Occipital lobe (tissue), 3 donors: ENCODE measurements at places on chromosomes 7 and 10. TPM values are rescaled to one million over a fixed set of nuclear protein-coding genes. Genes with fewer than 3 reads are reported as not detected.

Gene ABCB4
- total RNA-seq: 0.47 TPM

Gene SPDYE6
- total RNA-seq: 0.16 TPM

Gene OR9A2
- 1.1 TPM for total RNA-seq

Gene RBP4
- 1.4 TPM for total RNA-seq

Gene SPDYE8
- not detected for total RNA-seq

Gene HTR5A
- 0.62 TPM for total RNA-seq

DNA sequence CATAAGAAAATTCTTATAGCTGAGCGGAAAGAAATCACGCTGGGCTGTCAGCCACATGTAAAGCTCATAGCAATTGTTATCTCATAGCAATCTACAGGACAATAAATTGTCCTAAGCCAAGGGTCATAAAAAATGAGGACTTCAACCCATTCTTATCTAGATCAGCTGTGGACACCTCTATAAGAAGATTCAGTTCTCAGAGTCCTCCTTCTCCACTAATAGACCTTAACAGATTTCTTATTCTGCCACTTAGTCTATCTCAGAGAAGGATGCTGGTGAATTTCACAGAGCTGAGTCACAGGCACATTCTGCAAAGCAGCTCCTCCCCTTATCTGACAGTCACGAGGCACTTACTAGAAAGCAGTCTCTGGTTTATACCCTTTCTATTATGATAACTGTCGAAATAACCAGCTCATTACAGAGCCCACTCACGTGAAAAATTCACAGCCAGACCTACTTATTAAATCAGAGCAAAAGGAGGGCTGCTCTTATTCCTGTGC lies 185.3 kb upstream of the PCLO start:
- DNase-seq: no peak

- DNase-seq: no peak
Measured at GRCh38 chr10:111739125-111739873, 444.3 kb downstream of the GPAM start.

DNA sequence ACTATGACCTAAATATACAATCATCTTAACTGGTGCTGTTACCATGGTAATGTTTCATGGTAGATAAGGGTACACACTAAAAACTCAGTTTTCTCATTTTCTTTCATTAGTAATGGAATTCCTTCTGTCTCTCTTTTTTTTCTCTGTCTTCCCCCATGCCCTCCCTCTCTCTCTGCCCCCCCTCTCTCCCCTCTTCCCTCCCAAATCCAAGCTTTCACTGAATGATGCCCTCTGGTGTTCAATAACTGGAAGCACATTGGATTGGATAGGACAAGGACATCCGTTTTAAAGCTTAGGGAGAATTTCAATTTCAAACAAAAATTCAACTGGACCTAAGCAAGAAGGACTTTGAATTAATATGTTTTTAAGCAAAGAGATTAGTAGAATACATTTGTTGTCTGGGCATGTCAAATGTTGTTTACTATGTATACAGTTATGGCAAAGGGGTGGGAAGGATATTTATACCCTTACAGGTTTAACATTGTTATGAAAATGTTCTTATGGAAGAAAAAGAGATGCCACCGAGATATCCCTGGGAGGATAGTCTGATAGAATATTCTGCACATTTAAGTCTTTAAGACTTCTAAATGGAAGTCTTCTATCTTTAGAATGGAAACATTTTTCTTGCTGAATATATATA lies 6.1 kb downstream of the CHRM2 start:
- no peak for DNase-seq

- no peak for DNase-seq
Measured at GRCh38 chr10:31087851-31088250, 56.2 kb upstream of the ZNF438 start.
